GM23338 (cell line): ENCODE measurements at places on chromosomes 11 and 22. TPM values are rescaled to one million over a fixed set of nuclear protein-coding genes. Genes with fewer than 3 reads are reported as not detected.

The CREB3L1 gene
- total RNA-seq, result 4.5 and 8.5 TPM in 2 replicates

DNA sequence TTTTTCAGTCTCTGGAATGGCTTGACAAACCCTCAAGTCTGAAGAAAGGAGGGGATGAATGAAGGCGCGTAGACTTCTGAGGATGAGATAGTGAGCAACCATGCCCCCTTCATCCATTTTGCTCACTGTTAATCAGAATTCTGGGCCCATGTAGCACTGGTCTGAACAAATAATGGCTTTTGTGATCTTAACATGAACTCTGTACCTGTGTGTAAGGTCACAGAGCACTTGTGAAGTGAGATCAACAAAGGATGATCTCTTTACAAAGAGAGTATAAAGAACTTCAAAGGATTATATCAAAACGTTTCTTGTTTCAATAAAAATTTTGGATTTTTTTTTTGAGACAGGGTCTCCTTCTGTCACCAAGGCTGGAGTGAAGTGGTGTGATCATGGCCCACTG, 976.7 kb downstream of the OPCML start:
- H3K27ac ChIP-seq, result no peak overlapping the region
- H3K27me3 ChIP-seq, result no peaks in the 10 kb centered on the region
- H3K4me3 ChIP-seq, result no peak overlapping the region
- no peaks in the 10 kb centered on the region for H3K4me1 ChIP-seq

GRCh38 chr11:67356864-67357561, 3.7 kb upstream of the POLD4 start:
- peak; percentile 94 for DNase-seq
- H3K27ac ChIP-seq, result no peak overlapping the region
- no peaks in the 10 kb centered on the region for H3K36me3 ChIP-seq
- peaks cover 4% of the 10 kb centered on the region; the same call in 1 of the 2 replicates for H3K27me3 ChIP-seq
- H3K4me1 ChIP-seq, result peaks cover 9% of the 10 kb centered on the region
- no peak overlapping the region for H3K4me3 ChIP-seq

The LRRN4CL gene
- total RNA-seq, result 0.12 and 0.21 TPM in 2 replicates

The CHRM1 gene
- 0.14 TPM in 1 of 2 replicates, not detected in the other for total RNA-seq

GRCh38 chr11:110196884-110197420, 99.5 kb downstream of the RDX start:
- H3K27ac ChIP-seq, result no peak overlapping the region
- no peak for DNase-seq
- peaks cover 12% of the 10 kb centered on the region for H3K4me1 ChIP-seq
- no peaks in the 10 kb centered on the region for H3K27me3 ChIP-seq
- no peak overlapping the region for H3K4me3 ChIP-seq

- DNase-seq, result no peak
- no peaks in the 10 kb centered on the region for H3K27me3 ChIP-seq
- H3K4me1 ChIP-seq, result 0 out of 2 replicates have a peak, but pooled peaks cover 3% of the 10 kb centered on the region
- H3K4me3 ChIP-seq, result no peak overlapping the region
- no peaks in the 10 kb centered on the region for H3K36me3 ChIP-seq
- no peak overlapping the region for H3K27ac ChIP-seq
Measured at GRCh38 chr11:16999116-16999515, 15.1 kb downstream of the PLEKHA7 start.

The PACSIN3 gene
- 66.5 and 72.1 TPM in 2 replicates for total RNA-seq

GRCh38 chr11:103893371-103893770, 143.1 kb upstream of the DDI1 start:
- H3K4me3 ChIP-seq, result no peak overlapping the region
- no peaks in the 10 kb centered on the region for H3K27me3 ChIP-seq
- H3K4me1 ChIP-seq, result no peaks in the 10 kb centered on the region
- H3K27ac ChIP-seq, result no peak overlapping the region

The WBP2NL gene
- 0.14 and 0.39 TPM in 2 replicates for total RNA-seq

GRCh38 chr11:110818032-110818687, 105.9 kb upstream of the ARHGAP20 start:
- H3K4me1 ChIP-seq, result no peaks in the 10 kb centered on the region
- no peak overlapping the region for H3K27ac ChIP-seq
- H3K27me3 ChIP-seq, result no peaks in the 10 kb centered on the region
- no peak for DNase-seq
- no peaks in the 10 kb centered on the region for H3K36me3 ChIP-seq
- no peak overlapping the region for H3K4me3 ChIP-seq
